ENCODE measurements at places on chromosomes 3 and 15.

- no peak for DNase-seq
Measured at GRCh38 chr15:75153565-75154276, 48.0 kb upstream of the C15orf39 start.

DNA sequence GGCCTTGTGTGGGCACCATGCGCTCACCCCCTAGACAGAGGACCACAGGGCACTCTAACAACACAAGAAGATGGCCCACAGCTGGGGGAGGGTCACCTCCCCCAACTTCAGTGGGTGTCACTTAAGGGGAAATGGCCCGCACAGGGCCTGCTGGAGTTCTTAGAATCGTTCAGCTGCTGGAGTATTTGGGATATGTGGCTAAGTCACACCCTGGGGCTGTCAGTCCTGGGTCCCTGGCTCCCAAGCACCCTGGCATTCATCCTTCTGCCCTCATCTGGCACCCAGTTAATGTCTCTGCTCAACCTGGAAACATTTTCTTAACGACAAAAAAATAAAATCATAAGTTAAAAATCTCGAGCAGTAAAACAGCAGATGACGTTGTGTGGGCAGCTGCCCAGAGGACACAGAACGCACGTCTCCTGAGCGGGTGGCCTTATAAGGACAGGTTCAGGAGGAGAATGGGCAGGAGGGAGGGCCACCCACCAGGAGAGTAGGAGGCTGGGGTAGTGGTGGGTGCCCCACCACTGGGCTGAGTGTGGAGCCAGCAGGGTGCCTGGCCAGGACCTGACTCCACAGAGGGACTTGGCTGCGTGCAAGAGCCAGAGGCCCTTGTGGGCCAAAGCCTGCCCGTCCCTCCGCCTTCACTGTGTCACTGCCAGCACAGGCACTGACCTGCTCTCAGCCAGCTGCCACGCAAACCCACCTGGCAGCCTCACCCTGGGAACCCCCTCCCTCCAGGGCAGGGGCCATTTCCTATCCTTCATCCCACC lies 11.5 kb downstream of the KBTBD13 start:
- peak; percentile 58 for DNase-seq

- peak; percentile 94 for DNase-seq
Measured at GRCh38 chr15:70062321-70062956, 35.3 kb downstream of the TLE3 start.

GRCh38 chr3:17290894-17291293 lies 406.1 kb downstream of the PLCL2 start:
- DNase-seq, result no peak

DNA sequence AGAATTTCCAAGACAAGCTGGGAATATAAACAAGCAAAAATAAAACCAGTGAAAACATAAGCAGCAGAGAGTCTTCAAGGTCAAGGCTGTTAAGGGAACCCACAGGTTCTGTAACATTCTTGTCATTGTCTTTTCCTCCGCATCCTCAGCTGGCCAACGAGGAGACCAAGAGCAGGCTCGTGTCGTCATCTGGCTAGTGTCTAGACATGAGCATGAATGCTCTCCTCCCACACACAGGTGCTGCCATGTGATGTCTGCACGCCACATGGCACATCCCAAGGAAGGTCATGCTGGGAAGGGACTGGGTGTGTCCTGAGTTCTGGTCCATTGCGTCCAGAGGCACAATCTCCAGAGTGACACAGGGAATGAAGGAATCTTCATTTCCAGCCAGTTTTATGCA lies 156.2 kb downstream of the POLR2M start:
- no peak for DNase-seq

DNA sequence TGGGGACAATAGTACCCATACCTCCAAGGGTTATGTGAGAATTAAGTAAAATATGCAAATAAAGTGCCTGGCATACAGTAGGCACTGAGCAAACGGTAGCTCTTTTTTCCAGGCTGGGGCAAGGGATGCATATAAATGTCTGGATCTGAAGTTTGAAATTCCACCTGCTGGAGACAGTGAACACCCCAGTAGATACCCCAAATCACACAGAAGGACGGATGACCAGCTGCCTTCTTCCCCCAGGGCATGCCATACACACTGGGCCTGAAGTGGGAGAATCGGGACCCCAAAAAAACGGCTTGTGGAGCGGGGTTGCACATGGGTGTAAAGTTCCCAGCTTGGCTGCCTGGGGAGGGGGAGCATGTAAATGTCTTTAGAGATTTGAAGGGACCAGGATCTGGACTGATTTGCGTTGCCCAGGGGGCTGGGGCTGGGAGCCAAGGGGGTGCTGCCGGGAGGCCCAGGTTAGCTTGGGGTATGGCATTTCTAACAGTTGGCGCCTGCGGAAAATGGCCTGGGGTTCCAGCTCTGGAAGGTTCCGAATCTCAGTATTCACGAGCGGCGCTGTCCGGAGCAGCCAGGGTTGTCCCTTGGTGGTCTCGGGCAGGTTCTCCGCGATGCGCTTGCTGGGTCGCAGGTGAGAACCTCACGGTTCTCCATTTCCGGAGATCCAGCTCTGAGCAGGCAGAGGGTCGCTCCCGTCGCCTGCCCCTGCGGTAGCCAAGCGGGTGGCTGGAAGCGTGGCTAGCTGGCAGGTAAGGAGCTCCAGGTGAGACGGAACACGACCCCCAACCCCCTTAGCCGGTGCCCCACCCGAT lies 42.6 kb upstream of the POLG start:
- DNase-seq, result no peak

GRCh38 chr3:160885791-160886286 lies 129.8 kb downstream of the PPM1L start:
- DNase-seq, result peak; percentile 90

DNA sequence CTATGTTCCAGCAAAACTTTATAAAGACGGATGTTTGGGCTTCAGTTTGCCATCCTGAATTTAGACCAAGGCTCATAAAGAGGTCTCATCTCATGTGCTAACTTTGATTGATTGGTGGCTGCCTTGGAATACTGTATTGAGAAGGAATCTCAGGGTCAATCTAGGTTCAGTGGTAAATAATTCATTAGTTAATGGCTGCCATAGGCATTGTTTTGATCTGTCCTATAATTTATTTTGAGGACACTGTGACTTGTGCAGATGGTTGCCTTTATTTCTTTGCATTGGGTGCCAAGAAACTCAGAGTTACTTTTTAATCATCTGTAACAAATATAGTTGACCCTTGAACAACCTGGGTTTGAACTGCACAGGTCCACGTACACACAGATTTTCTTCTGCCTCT lies 159.8 kb downstream of the B3GALNT1 start:
- DNase-seq, result no peak

GRCh38 chr3:153245661-153246060 lies 83.6 kb downstream of the RAP2B start:
- no peak for DNase-seq

DNA sequence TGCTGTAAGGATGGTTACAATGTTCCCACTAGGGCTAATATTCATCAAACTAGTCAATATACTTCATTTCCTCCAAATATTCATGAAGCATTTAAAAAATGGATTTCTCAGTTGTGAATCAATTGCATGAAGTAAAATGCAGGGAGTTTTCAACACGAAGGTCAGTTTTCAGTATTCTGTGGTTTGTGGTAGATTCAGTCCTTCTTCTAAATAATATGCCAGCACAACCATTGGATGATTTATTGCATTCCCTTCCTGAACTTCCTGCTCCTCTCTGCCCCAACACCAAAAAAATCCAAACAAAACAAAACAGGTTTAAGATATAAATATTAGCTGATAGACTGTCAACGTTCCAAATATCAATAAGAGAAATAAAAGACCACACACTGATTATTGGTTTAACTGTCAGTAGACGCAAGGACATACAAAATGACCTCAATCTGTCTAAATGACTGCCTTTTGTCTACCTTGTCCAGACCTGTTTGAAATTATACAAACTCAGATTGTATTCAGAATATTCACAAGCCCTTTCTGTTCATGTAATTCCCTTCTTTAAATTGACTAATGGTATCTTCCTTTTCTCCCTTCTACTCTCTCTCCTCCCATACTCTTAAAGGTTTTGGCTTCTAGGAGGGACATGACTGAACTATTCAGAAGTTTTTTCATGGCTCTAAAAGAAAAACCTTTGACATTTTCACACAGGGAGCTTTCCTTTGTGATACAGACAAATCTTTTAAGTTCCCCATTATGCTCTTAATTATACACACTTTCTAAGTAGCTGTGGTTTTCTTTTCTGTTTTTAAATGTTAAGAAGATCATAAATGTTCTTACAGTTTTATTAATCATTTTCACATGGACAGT lies 92.6 kb upstream of the STT3B start:
- DNase-seq, result no peak

DNA sequence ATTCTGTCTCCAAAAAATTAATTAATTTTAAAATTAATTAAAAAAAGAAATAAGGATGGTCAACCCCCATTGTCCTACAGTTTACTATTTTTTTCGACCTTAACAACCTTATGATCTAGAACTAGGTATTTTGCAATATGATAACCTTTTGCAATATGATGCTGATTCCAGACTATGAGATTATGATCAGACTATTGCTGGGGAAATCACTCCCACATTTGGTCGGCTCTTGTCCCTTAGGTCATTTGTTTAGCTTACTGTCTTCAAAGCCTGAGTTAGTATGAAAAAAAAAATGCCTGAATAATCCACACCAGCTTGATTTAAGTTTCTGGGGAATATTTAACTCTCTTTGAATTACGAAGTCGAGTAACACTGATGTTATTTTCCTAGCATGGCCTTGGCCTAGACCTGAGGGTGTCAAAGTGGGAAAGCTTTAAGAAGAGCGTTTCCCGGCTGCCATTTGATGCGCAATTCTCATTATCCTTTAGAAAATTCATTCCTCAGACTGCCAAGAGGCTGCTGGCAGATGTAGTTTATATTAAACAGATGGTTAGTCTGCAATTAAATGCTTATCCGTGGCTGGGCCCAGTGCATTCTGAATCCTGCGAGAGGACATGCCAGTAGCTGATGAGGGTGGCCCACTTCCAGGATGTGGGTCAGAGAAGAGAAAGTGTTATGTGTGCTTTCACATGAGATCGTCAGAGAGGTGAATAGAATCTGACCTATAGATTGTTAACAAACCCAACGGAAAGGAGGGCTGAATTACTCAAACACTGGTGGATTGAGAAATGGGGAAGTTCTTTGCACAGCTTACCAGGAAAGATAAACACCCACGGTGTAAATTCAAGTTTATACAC lies 496.0 kb upstream of the THBS1 start:
- peak; percentile 74 for DNase-seq

DNA sequence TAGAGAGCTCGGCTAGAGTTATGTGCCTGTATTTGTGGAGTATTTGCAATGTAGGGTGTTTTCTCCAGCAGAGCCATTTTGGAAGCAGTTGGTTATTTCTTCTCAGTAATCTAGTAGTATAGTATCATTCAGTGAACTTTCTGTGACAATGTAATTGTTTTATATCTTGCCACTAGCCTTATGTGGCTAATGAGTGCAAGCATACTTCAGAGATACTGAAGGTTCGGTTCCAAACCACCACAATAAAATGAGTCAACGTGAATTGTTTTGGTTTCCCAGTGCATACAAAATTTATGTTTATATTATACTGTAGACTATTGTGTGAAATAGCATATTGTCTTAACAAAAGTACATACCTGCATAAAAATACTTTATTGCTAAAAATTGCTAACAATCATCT lies 286.9 kb upstream of the TBL1XR1 start:
- no peak for DNase-seq

DNA sequence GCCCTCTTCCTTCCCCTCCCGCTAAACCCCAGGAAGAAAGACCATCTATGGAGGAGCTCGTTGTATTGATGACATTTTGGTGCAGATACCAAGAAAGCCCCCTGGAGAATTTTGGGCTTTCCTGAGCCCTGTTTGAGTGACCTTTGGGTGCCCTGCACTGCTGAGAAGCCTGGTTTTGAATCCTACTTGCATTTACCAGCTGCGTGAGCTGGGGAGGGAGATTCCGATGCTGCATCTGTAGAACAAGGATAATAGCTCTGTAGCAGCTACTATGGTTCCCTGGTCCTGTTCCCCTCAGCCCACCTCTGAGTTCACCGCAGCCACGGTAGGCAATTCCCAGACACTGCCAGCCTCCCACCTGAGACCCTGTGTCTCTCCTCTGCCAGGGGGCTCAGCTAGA lies 5.2 kb downstream of the APOD start:
- DNase-seq, result no peak

DNA sequence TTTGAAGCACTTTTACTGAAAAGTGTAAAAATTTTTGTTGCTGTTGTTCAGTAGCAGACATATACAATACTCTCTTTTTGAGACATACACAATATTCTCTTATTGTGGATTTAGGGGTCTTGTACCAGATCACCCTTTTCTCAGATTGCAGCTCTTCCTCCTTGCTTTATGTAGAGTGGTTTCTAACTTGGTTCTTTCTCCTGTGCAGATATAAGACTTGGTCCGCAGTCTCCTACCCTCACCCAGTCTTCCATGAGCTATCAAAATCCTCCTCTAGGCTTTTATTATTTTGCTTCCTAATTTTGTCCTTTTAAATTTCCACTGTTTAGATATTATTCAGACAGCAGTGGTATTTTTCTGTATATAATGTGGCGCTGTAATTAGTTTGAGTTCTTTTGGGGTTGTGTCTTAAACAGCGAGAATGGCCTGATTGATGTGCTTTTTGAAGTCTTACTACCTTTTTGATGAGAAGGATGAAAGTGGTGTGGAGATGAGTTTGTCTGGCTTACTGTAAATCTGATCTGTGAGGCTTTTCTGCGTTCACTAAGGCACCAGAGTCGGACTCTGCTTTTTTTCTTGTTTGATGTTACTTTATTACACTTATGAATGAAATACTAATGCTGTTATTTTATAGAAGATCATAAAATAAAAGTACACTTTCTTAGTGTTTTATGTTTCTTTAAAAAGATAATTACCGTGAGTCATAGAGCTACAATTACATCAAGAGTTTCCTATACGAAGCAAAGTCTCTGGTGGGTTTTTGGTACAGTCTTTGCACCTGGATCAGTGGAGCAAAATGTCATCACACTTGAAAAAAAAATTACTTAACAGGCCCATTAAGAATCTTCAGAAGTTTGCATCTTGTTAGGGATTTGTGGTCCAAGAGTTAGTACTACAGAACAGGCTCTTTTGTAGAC lies 27.8 kb downstream of the FNDC3B start:
- no peak for DNase-seq

- DNase-seq, result no peak
Measured at GRCh38 chr3:130529486-130530215, 12.7 kb downstream of the COL6A6 start.

GRCh38 chr3:65883613-65884012 lies 155.1 kb downstream of the MAGI1 start:
- no peak for DNase-seq

DNA sequence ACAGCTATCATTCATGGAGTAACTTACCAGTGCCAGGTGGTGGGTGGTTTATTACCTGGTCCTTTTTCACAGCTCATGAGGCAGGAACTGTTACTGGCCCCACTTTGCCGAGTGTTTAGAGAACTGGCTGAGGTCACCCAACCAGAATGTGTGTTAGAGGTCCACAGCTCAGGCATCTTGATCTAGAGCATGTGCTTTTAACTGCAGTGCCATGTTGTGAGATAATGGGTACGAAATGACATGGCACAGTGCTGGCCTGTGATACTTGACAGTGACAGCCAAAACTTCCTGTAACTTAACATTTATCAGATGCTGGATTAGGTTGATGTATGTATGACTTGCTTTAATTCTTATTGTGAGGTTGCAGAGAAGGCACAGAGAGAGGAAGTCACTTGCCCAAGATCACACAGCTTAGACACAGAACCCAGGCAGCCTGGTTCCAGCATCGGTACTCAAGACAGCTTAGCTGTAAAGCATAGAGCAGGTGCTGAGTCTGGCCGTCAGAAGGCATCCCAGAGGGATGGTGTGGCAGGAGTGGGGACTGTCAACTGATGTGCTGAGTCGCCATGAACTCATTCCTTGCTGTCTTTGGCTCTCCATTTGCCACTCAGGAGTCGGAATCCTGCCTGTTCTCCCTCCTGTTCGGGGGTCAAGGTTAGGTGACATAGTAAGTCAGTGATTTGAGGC lies 9.6 kb downstream of the MCM2 start:
- DNase-seq, result no peak

- DNase-seq, result no peak
Measured at GRCh38 chr3:53749448-53749847, 96.8 kb downstream of the CHDH start.
